ENCODE measurements at places on chromosomes 5 and 9.

DNA sequence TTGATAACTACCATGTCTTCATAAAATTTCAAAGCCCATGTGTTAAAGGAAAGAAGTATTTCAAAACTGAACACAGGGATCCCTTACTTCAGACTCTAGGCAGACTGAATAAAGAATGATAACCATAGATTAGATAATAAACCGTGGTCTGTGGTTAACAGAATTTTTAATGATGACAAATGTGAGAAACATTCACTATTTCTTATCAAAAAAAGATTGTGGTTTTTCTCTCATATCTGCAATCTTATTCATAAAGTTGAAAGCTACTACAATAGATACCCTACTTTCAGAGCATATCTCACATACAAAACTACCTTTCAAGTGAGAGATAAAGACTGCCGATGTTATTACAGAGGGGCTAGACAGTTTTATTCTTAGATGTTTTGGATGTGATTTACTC lies 816.8 kb upstream of the DMAC1 start:
- no peak for ATAC-seq

DNA sequence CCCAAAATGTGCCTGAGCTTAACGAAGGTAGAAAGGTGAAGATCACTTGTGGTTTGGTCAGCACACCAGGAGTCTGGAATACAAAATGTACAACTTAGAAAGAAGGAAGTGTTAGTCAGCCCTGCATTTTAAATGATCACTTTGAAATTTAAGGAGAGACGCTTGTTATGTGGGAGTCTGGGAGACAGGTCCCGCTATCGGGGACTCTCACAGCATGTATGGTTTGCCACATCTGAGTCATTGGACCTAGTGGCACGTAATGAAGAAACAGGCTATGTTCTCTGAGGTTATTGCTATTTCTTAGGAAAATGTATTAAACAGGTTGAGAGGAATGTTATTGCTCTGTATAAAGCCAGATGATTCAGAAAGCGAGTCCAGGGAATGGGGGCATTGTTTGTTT lies 2362.5 kb upstream of the WWC1 start:
- no peak for ATAC-seq

DNA sequence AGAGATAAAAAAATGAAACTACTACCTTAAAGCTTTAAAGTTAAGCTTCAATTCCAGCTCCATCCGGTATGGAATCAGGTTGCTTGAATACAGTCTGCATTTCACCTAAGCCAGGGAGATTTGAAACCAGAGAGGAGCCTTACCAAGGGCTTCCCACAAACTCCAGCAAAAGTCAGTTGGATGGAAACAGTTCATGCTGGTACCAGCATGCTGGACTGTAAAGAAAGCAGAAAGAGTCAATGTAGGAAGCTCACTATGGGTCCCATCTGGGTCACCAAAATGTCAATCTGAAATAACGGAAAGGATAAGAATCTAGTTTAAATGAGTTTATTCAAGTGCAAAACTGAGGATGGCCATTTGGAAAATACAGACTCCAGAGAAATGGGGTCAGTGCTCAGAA lies 65.3 kb downstream of the CDO1 start:
- no peak for ATAC-seq

DNA sequence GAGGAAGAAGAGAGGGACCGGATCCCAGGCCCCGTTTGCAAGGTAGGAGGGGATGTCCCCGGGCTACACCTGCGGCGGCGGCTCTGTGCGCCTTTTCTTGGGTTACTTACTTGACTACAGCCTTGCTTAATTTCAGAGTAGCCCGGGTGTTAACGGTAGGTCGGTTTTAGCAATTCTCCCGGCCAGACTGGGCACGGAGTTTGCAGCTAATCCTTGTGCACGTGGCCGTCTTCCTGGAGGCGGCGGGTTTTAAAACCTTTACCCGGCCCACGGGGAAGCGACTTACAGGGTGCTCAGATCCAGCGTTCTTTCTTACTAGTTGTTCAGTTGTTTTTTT lies 313 bp downstream of the BRIX1 start:
- peak; percentile 12 for ATAC-seq

- ATAC-seq: no peak
Observed at GRCh38 chr9:16341177-16341576, 529.3 kb downstream of the BNC2 start.

GRCh38 chr9:16134351-16134750 lies 581.5 kb downstream of the CCDC171 start:
- ATAC-seq: no peak

GRCh38 chr5:157611571-157612476 lies 36.2 kb upstream of the ADAM19 start:
- peak; percentile 49 for ATAC-seq

DNA sequence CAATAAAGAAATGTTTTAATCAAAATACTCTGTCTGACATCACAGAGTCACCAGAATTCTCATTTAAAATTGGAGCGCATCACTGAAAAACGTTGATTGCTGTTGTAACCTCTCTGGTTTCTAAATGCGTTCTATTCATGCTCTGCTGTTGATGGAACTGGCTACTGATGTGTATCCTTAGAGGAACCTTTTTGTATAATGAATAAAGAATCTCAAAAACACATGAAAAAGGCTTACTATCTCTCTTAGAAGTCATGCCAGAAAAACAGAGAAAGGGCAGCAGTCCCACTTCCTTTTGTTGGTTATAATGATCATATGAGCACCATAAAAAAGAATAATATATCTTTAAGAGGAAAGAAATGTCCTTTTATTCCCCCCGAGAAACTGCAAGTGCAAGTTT lies 615.5 kb downstream of the TLE1 start:
- no peak for ATAC-seq

DNA sequence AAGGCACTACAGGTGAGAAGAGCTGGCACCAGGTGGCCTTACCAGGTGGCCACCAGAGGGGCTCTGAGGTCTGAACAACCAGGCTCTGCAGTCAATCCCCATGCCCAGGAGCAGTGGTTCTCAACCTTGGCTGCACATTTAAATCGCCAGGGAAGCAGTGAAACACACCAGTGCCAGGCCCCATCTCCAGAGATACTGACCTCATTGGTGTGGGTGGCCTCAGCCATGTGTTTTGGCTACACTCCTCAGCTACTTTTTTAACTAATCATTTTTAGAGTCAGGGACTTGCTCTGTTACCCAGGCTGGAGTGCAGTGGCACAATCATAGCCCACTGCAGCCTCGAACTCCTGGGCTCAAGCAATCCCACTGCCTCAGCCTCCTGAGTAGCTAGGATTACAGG lies 56.0 kb downstream of the GABBR2 start:
- ATAC-seq: no peak

- ATAC-seq: no peak
Observed at GRCh38 chr9:24071716-24072115, 245.7 kb upstream of the ELAVL2 start.

- ATAC-seq: no peak
Observed at GRCh38 chr5:29037716-29038115, 1999.3 kb upstream of the CDH9 start.

DNA sequence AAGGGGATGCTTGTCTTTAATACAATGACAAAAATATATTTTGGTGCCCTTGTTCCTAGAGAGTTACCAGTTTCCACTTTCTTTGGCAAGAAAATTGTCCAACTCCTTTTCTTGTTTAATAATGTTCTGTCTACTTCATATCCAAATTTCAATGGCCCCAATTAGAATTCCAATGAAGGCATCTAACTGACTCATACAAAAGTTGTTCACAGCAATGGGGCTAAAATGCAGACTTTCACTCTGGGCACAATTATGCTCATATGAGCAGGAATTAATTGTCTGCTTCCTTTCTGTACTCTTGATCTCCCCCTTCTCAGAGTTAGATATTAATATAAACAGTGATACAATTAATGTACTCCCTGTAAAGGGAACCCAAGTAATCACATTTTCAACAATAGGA lies 42.1 kb upstream of the ZNF622 start:
- no peak for ATAC-seq

- ATAC-seq: no peak
Observed at GRCh38 chr9:108535526-108535925, 320.3 kb downstream of the ACTL7B start.

- no peak for ATAC-seq
Observed at GRCh38 chr9:135035781-135036760, 51.4 kb upstream of the OLFM1 start.

Data from activated T-helper 17 cell treated with anti-CD3 and anti-CD28 coated beads, Interleukin-2, amount 50 U/mL, for 72 hours (primary cell).